ENCODE measurements at places on chromosomes 1 and 21.

DNA sequence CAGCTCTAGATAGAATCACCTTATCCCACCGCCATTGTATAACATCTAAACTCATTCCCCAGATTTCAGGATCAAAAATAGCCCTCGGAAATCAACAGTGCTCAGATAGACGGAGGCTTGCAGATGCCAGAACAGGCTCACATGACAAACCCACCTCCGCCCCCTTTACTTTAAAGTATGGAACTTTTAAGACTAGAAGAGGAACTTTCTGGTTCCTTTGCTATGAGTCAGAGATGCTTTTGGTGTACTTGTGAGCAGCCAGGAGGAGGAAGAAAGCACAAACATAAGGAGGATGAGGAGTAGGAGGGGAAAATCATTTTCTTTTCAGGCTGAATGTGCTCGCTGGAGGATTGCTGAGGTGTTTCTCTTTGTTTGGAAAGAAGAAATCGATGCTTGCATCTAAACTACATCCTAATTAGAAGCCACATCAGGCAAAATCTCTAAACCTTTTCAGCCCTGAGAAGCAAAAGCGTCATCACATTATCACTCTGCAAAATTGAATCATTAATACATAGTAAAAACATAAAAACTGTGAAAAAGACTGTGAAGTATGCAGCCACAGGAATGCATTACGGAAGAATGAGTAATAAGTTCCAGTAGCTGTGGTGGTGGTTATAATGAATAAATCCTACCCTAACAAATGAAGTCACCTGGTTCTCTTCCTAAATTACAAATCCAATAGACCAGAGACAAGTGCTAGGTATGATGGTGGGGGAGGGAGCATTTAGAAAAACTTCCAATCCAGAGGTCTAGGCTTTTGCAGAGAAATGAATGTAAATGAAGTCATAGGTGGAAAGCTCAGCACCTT is 251.3 kb downstream of the KCNH1 start:
- no peak for DNase-seq

DNA sequence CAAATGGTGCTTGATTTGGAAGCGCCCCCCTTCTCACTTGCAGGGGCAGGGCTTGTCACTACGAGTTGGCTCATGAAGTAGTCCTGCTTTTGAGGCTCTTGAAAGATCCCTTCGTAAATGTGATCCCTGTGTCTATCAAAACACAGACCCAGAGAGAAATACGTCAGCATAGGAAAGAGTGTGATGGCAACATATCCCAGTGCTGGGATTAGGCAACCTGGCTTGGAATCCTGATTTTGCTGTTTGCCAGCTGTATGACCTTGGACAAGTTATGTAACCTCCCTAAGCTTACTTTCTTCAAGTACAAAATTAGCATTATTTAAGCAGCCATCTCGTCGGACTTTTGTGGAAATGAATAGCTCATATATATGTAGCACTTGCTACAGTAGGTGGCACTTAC is 228.4 kb downstream of the ATG4C start:
- no peak for DNase-seq

- no peak for DNase-seq
Measured at GRCh38 chr1:94329986-94330385, 88.2 kb upstream of the ABCD3 start.

GRCh38 chr1:114094363-114094634 is 59.4 kb downstream of the SYT6 start:
- no peak for DNase-seq
